HT1080 (cell line): ENCODE measurements at places on chromosomes 16 and 17. TPM values are rescaled to one million over a fixed set of nuclear protein-coding genes. Genes with fewer than 3 reads are reported as not detected.

The EPOP gene
- total RNA-seq: 3.3 and 3.9 TPM in 2 replicates

GRCh38 chr17:79923974-79924638 lies 84.9 kb upstream of the CBX4 start:
- DNase-seq: no peak

The CPHXL2 gene
- total RNA-seq: not detected in 2 replicates

DNA sequence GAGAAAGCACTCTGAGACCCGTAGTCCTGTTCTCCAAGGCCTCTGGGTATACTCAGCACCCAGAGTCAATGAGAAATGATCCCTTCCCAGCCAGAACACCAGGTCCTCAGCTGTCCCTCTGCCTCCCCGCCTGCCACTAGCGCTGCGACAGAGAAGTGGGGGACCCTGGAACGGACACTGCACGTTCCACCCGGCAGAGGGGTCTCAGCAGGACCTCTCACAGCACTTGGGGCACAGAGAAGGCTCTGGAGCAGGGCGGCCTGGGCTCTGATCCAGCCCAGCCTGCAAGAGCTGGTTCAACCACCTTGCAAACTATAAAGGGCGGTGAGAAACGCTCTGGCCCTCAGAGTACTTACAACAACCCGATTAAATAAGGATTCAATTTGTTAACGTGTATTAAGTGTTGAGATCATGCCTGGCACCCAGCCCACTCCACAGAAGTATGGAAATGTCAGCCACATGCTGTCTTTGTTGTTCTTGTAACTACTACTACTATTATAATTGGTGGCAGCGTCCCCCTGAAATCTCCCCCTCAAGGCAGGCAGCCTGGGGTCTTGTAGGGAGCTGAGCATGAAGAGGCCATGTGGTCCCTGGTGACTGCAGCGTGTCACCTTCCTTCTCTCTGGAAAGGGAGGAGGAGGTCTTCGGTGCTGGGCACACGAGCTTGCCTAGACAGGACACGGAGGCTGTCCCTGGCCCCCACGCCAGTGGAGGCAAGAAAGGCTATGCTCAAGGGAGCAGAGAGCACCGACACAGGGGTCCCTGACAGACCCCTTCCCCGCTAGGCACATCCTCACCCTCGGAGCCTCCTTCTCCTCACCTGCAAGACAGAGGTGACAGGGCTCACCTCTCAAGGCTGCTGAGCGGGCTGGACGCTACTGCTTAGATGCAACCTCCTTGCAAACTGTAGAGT lies 2.4 kb downstream of the OSGIN1 start:
- no peak for DNase-seq

DNA sequence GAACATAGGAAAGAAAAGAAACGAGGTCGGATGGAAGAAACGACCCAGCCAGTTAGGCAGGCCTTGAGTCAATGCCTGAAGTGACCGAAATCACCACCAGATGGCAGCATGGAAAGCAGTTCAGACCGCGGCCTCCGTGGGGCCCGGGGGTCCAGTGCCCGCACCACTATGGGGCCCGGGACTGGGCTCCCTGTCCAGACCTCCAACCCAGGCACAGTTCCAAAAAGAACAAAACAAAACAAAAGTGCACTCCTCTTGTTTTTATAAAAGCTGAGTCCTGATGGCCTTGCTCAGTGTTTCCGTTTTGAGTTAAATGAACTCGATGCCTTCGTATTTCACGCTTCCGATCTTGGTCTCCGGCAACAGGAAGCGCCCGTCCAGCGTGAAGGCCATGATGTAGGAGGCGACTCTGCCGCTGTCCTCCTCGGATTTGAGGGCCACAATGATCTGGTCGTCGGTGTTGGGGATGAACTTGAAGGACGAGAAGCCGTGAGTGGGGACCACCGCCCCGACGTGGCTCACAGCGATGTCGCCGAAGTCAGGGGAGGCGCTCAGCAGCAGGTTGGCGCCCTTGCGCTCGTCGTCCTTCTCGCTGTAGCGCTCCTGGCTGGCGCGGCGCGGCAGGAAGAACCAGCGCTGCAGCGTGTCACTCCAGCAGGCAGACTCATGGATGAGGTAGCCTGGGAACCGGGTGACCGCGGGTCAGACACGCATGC lies 13.7 kb upstream of the LGALS3BP start:
- DNase-seq: no peak
